Stimulated activated CD4-positive, alpha-beta T cell treated with anti-CD3 and anti-CD28 coated beads, Interleukin-2, amount 100 ng/mL, for 48 hours (primary cell): ENCODE measurements at places on chromosomes 1 and 21.

DNA sequence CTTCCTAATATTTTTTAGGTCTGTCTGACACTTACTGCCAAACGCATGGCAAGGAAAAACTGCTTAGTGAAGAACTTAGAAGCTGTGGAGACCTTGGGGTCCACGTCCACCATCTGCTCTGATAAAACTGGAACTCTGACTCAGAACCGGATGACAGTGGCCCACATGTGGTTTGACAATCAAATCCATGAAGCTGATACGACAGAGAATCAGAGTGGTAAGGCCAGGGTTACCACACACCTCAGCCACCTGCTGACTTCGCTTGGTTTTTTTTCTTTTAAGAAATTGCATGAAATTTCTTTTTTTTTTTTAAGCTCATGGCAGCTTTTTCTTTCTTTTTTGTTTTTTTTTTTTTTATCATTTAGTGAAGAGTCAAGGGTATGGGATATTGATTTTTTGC is 17.2 kb downstream of the ATP1A1 start:
- no peak for DNase-seq

DNA sequence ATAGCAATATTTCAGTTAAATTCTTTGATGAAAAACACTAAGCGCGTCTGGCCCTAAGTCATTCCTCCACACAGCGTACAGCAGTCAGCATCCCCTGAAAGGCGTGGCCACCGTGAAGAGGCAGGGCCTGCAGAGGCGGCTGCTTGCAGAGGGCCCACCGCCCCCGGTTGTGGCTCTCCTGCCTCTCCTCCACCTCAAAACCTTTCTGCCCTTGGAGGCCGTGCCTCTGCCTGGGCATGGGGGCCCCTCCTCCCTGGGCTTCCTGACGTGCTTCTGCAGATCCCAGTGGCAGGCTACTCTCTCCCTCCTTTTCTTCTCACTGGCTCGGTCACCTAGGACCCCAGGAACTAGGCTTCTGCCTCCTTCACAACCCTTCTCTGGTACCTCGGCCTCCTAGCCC is 16.2 kb downstream of the CLSTN1 start:
- no peak for DNase-seq

DNA sequence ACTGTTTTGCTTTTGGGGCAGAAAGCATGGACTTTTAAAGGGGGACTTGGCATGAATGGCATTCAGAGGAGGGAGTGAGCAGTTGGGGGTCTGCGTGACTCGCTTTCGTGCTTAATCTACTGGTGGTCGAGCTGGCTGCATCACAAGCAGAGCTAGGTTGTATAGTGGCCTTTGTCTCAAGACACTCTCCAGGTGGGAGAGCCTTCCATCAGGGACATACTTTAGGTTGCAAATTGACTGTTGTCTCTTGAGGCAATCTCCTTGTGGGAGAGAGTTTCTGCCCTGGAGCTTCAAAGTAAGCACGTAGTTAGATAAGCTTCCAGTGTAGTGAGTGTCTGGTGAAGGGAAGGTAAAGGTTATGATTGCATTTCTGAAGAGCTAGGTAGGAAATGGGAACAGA is 93.9 kb downstream of the C1orf21 start:
- DNase-seq, result no peak

DNA sequence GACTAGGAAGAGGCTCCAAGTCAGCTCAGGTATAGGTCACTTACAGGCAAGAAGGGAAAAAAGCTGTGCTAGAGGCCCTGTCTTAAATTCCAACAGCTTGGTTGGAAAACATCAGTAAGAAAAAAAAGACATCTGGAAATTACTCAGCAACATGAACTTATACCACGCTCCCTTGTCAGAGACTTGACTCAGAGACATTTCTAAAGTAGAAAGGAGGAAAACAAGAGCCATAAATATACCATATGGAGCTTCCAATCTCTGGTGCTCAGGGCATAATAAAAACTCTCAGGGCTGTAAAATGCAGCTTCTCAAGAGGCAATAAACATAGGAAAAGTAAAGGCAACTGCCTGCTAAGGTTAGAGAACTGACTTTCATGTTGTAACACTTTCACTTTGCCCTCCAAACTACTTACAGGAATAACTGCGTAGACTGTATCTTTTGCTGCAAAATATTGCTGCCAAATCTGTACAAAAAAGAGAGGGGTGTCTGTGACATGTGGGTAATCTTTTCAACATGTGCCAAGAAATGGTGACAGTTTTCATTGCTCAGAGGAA is 14.7 kb downstream of the ATPAF1 start:
- DNase-seq, result no peak

GRCh38 chr1:67803380-67804279 is 29.6 kb downstream of the GNG12 start:
- DNase-seq, result no peak

DNA sequence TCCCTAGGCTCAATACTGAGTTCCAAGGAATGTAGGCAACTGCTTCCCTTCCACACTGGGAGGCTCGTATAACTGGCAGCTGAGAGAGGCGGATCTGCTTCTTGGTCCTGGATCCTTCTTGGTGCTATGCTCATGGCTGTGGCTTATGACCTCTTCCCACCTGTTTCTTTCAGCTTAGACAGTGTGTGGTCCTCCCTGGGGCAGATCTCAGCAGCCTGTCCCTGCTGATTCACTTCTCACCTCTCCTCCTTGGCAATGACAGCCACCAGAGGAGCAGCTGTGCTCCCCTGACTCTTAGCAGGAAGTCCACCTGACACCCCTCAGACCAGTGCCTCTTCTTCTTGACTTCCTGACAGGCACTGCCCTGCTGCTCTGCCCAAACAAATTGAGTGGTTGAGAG is 75.1 kb upstream of the PTGFRN start:
- no peak for DNase-seq

DNA sequence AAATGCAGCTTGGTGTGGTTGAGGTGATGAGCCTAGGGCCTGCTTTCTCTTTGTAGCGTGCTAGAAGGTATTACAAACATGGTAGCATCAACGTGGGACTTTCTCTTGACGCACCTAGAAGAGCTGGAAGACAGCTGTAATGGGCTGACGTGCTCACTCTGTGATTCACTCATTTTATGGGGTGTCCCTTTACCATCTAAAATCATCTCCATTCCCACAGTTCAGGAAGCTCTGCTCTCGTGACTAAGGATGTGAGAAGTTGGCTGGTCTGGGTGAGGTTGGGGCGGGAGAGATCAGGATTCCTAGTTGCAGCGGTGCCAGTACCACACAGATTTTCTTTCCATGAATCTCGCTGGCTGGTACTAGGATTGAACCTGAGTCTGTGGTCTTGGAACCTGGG is 4.2 kb downstream of the HTR6 start:
- no peak for DNase-seq

DNA sequence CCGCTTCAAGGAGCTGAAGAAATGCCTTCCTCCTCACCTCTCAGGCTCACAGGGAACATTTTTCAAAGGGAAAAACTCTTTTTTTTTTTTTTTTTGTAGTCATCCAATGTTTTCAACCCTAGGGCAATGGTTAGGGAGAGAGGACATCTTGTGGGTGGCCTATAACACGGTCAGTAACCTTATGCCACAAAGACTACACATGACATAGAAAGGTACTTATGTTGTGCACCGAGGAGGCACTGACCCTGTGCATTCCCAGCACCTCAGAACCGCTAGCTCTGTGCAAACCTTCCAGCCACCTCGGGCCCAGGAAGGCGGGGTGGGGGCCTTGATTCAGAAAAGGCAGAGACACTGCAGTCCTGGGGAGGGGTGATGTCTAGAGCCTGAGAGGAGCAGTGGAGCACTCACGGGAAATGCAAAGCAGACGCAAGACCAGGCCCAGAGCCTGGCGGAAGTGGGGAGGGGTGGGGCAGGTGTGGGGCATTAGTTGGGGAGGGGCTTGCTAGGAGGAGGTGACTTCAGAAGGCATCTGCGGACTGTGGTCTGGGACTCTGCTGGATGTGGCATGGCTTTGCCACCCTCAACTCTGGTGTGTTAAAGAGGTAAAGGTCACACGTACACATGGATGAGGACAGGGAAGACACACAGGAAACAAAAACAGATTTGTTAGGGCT is 68.6 kb downstream of the MDM4 start:
- DNase-seq, result no peak

DNA sequence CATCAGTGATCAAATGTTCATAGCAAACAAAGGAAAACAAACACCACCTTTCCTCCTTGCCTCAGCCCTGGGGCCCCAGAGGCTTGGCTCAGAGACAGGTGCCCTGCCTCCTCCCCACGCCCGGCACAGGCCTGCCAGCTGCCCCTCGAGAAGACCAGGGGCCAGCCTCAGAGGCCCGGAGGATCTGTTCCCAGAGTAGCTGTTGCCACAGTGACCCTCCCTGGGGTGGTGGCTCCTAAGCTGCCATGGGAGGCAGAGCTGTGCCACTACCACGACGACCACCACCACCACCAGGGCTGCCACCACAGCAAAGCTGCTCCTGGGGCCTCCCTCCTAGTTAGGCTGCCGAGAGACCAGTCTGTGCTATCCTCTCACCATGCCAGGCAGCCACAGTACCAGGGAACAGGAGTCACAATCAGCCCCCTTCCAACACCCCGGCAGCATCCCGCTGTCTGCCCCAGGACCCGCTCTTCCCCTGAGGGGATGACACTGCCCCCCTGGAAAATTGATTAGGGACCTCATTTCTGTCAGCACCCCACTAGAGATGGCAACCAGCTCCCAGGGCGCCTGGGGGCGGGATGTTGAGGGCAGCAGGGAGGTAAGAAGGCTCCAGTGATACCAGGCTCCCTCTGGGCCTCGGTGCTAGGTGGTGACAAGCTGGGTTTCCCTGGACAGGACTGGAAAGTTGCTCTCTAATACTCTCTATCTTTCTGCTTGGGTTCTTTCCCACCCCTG is 30.5 kb downstream of the KCNC4 start:
- DNase-seq, result no peak

- no peak for DNase-seq
Measured at GRCh38 chr1:94463765-94464330, 45.7 kb downstream of the ABCD3 start.

DNA sequence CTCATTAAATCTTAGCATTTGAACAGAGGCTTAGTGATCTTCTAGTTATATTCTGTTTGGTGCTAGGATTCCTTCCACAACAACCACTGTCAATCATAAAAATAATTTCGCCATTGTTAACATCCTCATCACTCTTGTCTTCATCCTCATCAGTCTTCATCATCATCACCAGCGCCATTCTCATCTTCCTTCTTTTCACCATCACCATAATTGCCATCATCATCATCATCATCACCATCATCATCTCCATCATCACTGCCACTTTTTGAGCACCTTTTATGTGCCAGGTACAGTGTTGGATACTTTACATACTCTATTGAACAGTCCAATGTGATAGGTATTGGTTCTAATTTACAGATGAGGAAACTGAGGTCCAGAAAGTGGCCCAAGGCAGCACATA is 245.7 kb downstream of the PTPRU start:
- DNase-seq, result no peak

DNA sequence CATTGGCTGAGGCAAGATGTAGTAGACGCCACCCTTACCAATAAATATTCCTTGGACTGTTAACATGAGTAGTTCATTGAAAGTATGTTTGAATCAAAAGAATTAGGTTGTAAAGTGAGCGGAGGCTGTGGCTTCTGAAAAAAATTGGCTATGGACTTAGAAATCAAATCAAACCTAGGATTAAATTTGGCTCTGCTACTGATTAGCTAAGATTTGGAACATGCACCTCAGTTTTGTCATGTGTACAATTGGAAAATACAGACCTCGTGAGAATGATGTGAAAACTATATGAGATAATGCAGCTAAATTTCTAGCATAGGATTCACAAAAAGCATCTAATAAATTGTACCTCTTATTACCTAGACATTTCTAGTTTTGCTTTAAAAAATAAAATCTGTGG is 85.3 kb upstream of the USP25 start:
- DNase-seq, result no peak

DNA sequence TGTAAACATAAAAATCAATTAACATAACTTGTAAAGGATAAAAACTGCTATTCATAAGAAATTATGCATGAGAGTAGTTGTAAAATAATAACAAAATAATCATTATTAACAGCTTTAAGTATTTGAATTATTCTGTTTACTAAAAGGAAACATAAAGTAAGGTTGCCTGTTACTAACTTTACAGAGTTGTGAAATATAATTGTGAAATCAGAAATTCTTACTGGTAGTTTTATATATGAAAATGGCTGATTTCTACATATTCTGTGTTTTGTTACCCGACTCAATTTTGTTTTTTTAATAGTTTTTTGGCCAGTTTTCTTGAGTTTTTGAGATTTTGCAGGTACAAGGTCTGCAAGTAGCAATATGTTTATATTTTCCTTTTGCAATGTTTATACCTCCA is 27.8 kb downstream of the FNBP1L start:
- DNase-seq, result no peak

GRCh38 chr21:34967509-34968289 is 81.4 kb downstream of the RUNX1 start:
- no peak for DNase-seq

GRCh38 chr1:212007886-212008285 is 27.5 kb downstream of the INTS7 start:
- DNase-seq, result no peak

DNA sequence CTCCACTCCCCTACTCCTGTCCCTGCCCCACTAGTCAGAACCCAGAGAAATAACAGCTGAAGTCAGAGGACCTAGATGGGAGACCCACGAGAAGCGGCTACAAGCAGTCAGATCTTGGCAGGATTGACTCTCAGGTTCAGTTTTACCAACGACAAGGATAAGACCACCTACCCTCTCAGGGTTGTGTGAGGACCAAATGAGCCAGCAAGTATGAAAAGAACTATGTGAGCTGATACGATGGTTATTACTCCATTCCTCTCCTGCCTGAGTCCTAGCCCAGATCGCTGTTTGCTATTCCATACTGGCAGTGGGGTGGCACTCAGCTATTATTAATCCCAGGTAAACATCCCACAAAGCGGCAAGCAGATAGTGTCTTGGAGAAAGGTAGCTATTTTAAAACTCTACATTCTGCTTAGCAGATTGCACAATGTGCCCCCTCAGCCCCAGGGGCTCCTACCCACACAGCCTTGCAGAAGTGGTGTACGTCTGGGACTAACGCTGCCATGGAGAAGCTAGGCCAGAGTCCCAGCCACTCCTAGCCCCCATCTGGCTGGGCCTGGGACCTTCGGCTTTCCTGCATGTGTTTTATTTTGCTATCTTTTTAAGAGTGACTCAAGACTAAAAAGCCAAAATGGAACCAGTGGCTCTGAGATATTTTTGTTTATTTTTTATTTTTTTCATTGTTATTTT is 58.9 kb downstream of the CD46 start:
- DNase-seq, result no peak

GRCh38 chr1:16155537-16156410 is at the start of gene EPHA2:
Gene EPHA2, minus strand, starts transcription at chr1:16156069. Its CDS starts 137 bp downstream, at chr1:16155932.
- DNase-seq, result no peak

GRCh38 chr1:62283986-62284385 is 35.2 kb downstream of the KANK4 start:
- DNase-seq, result no peak

DNA sequence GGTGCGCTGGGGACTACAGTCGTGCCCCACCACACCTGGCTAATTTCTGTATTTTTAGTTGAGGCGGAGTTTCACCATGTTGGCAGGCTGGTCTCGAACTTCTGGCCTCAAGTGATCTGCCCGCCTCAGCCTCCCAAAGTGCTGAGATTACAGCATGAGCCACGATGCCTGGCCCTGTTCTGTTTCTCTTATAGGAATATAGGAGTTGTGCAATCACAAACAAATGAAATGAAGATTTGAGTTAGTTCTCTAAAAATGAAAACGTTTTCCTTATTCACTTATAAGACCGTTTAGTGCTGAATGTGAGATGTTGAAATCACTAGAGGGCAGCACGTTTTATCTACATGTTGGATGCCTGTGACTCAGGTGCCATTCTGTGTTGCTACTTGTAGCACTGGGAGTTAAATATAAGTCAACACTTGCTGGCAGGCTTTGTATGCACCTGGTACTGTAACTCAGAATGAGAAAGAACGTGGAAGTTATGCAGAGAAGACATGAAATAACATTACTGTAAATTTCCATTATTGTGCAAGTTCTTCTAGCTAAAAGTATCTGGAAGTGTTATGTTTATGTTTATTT is 45.8 kb downstream of the MIGA1 start:
- DNase-seq, result no peak
